ENCODE measurements at places on chromosomes 13 and 19.

GRCh38 chr13:113889467-113889866, 25.6 kb upstream of the GAS6 start:
- DNase-seq, result no peak

DNA sequence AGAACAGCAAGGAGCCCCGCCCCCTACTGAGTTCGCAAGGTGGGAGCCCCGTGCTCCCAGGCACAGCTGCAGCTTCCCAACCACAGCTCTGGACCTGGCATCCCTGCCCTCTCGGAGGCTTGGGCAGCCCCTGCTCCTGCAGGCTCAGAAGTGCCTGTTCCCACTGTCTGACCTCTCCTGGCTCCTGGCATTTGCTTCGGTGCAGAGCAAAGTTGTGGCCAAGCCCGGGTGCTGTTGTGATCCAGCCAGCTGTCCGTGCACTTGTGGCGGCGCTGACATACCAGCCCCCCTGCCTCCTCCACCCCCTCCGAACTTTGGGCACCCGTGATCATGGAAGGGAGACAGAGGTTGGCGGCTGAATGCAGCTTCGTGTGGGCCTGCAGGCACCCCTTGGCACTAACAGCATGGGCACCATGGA, 1386.8 kb downstream of the PCDH9 start:
- no peak for DNase-seq

- DNase-seq, result no peak
Measured at GRCh38 chr19:35733180-35734125, 8.8 kb downstream of the IGFLR1 start.

- no peak for DNase-seq
Measured at GRCh38 chr19:47020132-47020805, 632 bp downstream of the NPAS1 start.

GRCh38 chr13:98445340-98446233, 131.3 kb downstream of the STK24 start:
- DNase-seq, result no peak

- DNase-seq, result no peak
Measured at GRCh38 chr13:32036126-32036695, 4.6 kb downstream of the FRY start.

- no peak for DNase-seq
Measured at GRCh38 chr13:22120646-22121045, 449.8 kb downstream of the FGF9 start.

DNA sequence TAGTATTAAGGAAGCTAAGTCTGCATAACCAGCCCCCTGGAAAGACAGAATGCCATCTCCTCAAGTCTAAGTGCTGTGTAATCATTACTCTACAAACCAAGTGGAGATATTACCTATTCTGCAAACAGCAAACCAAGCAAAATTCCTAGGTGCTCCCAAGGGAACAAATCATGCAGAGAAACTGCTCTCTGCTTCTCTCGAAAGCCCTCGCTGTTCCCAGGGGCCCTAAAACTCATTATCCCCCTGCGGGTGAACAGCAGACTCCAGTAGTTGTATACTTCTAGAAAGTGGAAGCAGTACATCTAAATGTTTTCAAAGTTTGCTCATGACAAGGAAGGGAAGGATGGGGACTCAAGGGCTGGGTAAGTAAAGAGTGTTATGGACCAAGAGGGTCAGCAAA, 3.2 kb downstream of the DLEU7 start:
- DNase-seq, result peak; percentile 88

- DNase-seq, result no peak
Measured at GRCh38 chr19:22604571-22605274, 29.4 kb upstream of the ZNF492 start.

GRCh38 chr13:114229506-114229905, 5.2 kb upstream of the CDC16 start:
- no peak for DNase-seq

DNA sequence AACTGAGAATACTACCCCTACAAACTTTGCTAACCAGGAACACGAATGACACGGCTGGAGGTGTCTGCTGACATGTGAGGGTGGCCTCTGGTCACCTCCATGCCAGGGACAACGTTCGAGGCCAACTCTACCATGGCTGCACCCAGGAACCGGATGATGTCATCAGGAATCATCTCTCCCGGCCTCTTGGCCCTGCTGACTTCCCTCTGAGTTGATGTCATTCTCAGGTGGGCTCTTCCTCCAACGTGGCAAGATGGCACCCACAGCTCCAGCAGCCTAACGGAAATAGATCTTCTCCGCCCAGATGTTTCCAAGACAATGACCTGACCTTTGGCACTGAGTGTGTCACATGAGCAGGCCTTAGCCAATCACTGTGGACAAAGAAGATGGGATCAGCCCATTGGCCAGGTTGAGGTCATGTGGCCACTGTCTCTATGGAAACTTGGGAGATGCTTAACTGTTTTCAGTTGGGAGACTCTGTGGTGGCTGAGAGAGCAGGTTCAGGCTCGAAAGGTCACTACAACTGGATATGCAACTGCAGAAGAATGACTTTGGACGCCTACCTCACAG, 15.0 kb downstream of the MBD3L2B start:
- DNase-seq, result no peak

- no peak for DNase-seq
Measured at GRCh38 chr13:79909644-79910043, 428.7 kb downstream of the NDFIP2 start.

- DNase-seq, result no peak
Measured at GRCh38 chr13:105579821-105580710, 955.4 kb downstream of the EFNB2 start.

GRCh38 chr19:29988351-29988750, 46.3 kb downstream of the URI1 start:
- DNase-seq, result no peak

DNA sequence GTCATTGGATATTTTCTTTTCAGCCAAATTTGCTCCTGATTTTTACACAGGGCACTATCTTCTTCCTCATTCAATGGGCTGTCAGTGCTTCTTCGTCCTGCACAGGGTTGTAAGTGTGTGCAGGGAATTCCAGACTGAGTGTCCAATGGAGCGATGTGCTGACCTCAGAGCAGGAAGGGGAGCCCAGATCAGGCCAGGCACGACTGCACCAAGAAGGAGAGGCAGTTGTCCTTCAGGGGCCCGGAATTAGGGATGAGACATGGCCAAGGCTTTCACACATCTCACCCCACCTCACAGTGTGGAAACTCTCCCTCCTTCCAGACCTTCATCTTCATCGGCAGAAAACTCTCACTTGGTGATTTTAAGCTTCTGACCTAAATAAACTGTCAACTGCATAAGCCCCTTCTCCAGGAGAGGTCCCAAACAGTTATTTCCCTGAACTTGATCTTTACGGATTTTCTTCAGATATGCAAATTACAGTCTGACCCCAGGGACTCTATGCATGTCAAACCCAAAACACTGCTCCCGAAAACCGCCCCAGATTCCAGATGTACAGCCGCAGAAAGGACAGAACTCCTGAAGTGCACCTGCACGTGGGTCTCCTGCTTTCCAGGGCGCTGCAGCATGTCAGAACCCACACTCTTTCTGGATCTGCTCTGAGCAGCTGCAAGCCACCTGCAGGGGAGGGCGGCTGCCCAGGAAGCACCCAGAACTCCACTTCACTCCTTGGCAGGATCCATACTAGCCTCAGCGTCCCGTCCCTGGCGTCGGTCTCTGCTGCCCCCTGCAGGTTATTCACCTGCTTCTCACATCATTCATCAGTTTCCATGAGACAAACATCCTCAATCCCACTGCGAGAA, 625 bp upstream of the ZNF20 start:
- peak; percentile 44 for DNase-seq

DNA sequence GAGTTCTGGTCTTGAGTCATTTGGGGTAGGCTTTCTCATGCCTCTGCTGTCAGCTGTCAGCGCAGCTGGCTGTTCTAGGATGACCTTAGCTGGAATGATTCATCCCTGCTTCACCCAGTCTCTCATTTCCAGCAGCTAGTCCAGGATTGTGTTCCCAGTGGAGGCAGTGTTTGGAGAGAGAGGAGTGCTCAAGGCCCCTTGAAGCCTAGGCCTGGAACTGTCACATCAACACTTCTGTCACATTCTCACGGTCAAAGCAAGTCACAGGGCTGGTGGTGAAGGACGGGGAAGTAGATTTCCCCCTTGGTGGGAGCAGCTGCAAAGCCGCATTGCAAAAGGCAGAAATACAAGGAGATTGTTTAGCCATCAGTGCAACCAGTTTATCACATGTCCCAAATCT, 15.2 kb downstream of the TPT1 start:
- DNase-seq, result no peak

DNA sequence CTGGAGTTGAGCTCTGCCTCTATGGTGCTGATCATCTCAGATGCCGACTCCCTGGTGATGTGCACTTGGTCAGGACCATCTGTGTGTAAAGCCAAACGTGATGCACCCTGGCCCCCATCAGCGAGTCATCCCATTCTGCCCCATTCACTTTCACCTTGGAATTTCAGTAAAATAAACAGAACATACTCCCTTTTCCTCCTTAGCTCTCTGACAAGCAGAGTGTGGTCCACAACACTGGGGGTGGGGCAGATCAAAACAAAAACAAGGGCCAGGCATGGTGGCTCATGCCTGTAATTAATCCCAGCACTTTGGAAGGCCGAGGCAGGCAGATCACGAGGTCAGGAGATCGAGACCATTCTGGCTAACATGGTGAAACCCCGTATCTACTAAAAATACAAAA, 12.3 kb downstream of the CEACAM20 start:
- no peak for DNase-seq

- DNase-seq, result no peak
Measured at GRCh38 chr19:50921426-50922316, 10.5 kb upstream of the KLK4 start.

GRCh38 chr19:50949861-50950260, 3.0 kb downstream of the KLK5 start:
- DNase-seq, result no peak

DNA sequence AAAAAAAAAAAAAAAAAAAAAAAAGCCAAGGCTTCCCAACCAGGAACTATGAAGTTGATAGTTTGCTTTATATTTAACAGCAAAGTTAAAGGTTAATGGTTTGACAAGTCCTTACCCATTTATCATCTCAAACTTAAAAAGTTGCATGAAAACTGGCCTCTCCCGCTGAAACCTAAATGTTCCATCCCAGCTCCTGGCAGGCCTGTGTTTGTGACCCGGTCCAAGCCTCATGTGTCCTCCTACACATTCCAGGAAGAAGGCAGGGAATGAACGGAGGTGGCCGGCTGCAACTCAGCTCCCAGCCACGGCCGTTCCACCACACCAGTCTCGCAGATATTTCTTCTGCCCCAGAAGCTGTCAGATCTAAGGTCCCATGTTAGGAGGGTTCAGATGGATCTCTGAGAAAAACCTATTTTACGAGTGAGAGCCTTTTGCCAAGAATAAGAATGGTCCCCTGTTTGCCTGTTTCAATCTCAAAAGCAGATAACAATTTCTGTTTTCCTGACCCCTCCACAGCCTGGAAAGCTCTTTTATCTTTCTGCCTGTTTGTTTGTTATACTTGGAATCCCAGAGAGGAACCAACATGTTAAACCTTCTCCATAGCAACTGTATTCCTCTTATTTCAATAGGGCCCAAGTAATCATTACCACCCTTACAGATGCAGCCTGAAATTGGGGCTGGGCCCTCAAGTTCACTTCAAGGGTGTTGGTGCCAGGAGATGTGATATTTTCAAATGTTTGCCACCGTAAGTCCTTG, 56.5 kb downstream of the KCTD12 start:
- no peak for DNase-seq

- DNase-seq, result no peak
Measured at GRCh38 chr19:2805991-2806649, 13.5 kb upstream of the ZNF554 start.

DNA sequence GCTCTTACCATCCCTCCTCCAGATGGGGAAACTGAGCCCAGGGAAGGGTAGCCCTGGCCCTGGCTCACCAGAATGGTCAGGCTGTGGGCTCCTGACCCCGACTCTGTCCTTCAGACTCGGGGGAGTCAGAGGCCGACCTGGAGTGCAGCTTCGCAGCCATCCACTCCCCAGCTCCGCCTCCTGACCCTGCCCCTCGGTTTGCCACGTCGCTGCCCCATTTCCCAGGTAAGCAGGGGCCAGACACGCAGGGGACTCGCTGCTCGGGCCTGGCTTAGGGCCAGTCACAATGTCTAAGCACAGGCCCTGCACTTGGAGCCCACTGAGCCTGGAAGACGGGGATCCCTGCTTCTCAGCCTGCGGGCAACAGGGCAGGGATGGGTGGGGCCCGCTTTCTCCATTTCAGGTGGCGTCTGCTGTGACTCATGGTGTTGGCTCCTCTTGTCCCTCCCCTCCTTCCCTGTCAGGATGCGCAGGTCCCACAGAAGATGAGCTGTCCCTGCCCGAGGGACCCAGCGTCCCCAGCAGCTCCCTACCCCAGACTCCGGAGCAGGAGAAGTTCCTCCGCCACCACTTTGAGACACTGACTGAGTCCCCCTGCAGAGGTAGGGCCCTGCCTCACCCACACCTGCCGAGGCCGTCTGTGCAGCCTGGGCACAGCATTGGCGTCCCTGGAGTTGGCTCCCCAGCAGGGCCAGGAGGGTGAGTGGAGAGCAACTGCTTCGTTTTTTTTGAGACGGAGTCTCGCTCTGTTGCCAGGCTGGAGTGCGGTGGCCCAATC, 9.2 kb upstream of the OVOL3 start:
- DNase-seq, result no peak

DNA sequence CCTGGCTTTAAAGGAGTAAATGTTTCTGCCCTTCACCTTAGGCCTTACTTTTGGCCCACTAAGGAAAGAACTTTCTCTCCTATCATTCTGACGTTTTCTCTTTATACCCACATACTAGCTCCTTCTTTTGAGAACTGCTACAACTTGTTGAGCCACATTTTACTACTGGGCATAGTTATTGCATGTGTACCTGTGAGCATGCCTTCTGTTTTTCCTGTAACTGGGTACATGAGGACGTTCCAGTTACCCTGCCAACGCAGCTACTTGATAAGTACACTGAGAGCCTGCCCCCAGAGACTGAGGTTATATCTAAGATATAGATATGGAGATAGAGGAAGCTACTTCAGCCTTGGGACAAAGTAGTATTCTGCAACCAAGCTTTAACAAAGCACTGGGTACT, 3.5 kb downstream of the CCDC169 start:
- DNase-seq, result no peak

DNA sequence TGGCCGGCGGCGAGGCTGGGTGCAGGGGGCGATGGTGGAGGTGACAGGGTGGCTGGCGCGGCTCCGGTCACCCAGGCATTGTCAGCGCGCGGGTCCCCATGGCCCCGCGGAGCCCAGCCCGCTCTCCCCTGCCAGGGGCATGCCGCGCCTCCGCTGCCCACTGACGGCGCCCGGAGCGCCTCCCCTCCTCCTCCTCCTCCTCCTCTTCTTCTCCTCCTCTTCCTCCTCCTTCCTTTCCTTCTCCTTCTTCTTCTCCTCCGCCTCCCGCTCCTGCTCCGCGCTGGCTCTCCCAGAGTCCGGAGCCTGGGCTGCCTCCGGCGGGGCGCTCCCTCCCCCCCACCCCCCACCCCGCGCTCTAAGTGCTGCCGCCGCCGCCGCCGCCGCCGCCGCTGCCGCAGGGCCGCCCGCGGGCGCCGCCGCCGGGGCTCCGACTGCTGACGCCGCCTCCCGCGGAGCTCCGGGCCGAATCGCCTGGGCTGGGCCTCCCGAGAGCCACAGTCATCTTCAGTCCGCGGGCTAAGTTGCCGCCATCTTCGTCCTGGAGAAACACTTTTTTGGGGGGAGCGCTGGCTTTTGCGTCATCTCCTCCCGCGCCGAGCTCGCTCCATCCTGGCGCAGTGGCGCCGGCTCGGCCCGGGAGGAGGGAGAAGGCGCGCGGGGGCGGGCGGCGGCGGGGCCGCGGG, 348.3 kb downstream of the LIG4 start:
- DNase-seq, result no peak

- peak; percentile 55 for DNase-seq
Measured at GRCh38 chr13:60335531-60335930, 61.5 kb upstream of the TDRD3 start.
